Stimulated activated CD8-positive, alpha-beta memory T cell treated with anti-CD3 and anti-CD28 coated beads, Interleukin-4, amount 100 ng/mL, for 4 hours (primary cell): ENCODE measurements at places on chromosomes 1 and 21.
A peak's percentile ranks its signal among the peaks of the same experiment; 100 is the strongest.

- DNase-seq: no peak
Measured at GRCh38 chr1:34631126-34631525, 123.7 kb upstream of the GJB5 start.

DNA sequence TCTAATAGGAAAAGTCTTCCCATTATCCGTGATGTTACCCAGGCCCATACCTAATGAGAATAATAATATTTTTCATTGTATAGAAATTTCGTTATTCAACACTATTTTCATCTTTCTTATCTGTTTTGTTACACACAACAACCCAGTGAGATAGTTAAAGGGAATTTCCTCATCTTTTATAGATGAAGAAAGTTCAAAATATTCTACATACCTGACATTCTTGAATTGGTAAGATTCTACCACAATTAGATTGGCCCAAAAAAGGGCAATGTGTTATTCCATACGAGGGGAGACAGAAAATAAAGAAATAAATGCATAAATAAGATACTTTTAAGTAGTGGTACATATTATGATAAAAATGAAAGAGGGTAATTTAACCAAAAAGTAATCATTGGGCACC is 405.5 kb upstream of the ADAMTS5 start:
- DNase-seq: no peak

GRCh38 chr1:111436726-111437125 is 9.2 kb upstream of the OVGP1 start:
- no peak for DNase-seq

GRCh38 chr1:206066479-206067171 is 13.7 kb downstream of the RHEX start:
- no peak for DNase-seq

DNA sequence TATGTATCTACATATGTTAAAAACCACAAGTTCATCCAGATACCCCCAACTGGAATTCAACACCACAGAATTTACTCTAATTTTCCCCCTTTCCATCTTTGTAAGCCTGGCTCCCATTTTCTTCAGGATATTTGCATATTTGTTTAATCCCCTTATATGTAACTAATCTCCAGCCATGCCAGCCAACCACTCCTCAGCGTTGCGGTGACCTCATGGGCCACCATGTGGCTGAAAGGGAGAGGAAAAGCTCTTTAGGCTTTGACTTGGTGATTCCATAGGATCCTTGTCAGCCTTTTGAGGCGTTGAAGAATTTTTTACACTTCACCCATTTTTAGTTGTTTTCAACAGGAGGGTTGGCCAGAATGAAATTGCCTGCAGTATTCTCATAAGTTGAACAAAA is 10.0 kb downstream of the CLDN19 start:
- DNase-seq: no peak

GRCh38 chr1:22727873-22728272 is 17.2 kb downstream of the EPHB2 start:
- DNase-seq: no peak

DNA sequence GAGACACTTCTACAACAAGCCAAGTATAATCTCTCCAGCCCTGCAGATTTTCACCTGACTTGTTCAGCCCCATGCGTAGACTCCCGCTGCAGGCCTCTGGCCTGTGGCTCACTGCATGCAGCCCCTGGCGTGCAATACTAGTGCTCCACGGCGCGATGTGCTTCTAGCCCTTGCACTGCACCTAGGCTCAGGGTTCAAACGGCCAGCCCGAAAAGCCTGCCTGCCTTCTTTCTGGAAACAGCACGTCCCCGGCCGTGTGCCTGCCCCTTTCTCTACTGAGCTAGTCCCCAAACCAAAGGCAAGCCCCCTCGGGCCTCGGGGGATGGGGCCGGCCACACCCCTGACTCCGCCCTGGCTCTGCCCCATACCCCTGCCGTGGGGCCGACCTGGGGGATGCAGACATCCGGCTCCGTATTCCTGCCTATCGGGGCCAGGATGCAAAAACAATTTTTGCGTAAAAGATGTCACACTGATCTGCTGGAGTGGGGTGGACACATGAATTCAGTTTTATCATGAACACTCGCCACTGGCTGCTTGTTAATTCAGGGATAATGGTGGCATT is 26.3 kb upstream of the TRAPPC10 start:
- no peak for DNase-seq

GRCh38 chr1:15459771-15460707 is 3.5 kb downstream of the CELA2A start:
- no peak for DNase-seq

DNA sequence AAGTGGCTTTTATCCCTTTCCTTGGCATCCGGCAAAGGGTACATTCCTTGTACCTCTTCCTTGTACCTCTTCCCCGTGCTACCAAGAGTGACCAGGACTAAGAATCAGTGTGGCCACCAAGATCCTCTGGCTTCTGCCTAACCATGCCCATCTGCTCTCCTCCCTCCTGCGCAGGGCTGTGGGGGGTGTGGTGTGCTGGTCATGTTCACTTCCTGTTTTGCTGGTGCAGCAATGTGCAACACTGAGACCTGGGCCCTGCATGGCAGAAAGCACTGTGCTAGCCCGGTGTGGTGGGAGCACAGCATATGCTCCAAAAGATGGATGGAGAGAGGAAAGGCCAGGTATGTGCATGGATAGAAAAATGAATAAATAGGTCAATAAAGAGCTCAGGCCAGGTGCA is 33.3 kb upstream of the TENT5C start:
- DNase-seq: no peak

- DNase-seq: peak; percentile 18
Measured at GRCh38 chr1:67149179-67149770, 14.5 kb upstream of the C1orf141 start.

GRCh38 chr1:34701326-34702060 is 53.4 kb upstream of the GJB5 start:
- DNase-seq: no peak

DNA sequence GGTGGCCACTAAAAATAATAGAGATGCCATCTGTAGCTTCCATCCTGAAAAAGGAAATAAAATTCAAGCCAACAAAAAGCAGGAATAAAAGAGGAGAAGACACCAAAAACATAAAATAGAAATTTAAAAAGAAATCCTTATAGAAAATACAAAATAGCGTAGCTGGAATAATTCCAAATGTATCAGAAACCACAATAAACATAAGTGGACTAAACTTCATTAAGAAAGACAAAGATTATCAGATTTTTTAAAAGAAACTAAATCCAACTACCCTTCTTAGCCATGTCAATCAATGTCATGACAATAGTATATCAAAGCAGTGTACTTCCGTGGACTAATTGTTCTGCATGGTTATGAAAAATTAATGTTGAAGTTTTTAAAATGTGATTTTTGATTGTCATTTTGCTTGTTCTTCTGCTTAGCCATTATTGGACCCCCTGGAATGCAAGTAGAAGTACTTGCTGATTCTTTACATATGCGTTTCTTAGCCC is 13.2 kb downstream of the IL10RB start:
- DNase-seq: no peak

DNA sequence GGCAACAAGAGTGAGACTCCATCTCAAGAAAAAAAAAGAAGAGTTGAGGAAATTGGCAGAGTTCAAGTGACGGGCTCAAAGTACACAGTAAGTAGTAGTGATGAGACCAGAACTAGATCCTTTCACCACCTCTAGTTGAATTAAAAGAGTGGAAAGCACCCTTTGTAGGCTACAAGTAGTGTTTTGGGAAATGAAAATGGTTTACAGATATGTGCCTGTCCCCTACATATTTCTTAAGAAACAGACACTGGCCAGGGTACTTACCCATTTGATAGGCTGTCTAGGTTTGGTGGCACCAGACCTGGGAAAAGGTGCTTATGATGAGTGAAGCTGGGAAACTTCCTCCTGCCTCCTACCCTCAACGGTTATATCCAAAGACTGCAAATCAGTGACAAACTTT is 163.7 kb upstream of the BEND5 start:
- DNase-seq: no peak

GRCh38 chr1:94305704-94306103 is 68.3 kb upstream of the ARHGAP29 start:
- DNase-seq: no peak

DNA sequence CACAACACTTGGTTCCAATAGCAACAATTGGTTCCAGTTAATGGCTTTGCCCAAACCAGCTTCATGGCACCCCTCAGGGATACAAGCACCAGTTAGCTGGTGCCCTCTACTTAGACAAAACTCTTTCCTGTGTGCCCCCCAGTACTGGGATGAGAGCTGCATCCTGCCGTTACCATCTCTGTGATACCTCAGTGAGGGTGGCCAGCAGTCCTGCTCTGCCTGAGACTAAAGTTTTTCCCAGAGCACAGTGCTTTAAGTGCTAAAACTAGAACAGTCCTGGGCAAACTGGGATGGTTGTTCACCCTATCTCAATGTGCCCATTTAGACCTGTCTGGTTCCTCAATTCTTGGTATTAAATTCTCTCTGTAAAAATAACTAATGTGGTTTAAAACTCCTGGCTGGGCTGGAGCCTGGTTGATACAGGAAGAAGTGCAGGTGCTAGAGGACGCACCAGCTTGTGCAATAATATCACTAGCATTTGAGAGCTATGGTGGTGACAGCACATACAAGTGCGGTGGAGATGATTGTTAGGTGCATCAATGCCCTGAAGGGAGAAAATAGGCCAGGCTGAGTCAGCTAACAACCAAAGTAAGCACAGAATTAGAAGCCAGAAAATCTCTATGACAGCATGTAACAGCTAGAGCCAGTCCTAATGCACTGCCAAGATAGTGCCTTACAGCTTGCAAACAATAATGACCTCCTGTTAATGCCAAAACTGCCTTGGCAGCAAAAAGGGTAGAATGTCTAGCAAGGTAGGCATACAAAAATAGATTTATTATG is 179.8 kb upstream of the GALNT2 start:
- DNase-seq: no peak

DNA sequence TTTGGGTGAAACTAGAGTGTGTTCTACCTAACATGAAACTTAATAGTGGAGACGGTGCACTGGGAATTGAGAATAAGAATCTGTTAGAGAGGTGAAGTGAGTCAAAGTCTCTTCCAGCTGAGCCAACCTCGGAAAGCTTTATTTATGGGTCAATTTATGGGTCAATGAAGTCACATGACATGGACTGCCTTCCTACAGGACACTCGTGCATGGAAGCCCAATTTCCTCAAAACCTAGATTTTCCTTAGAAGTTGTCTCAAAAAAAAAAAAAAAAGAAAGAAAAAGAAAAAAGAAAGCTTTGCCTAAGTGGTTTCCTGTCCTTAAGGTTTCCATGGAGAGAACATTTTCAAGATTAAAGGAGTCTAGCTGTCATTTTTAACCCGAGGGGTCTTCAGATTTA is 26.7 kb downstream of the CACHD1 start:
- no peak for DNase-seq

GRCh38 chr1:15139654-15140350 is 13.7 kb upstream of the TMEM51 start:
- no peak for DNase-seq

DNA sequence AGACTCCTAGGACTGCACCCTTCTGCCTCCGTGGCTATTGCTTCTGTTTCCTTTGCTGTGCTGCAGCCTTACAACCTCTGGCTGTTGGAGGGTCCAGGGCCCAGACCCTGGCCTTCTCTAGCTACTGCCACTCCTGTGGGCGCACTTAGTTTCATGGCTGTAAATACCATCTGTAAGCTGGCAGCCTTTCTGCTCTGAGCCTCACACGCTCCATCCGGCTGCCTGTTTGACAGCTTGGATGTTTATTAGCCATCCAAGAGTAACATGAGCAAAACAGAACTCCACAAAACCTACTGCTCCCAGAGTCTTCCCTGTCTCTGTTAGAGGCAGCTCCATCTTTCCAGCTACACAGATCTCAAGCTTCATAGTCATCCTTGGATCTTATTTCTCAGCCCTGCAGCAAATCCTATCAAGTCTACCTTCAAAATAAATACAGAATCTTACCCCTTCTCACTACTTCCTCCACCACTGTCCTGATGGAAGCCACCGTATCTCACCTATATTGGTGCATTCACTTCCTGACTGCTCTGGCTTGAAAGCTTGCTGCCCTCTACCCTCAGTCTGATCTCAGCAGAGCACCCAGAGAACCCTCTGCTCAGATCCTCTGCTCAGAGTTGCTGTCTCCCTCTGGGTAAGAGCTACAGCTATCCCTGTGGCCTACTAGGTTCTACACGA is 19.1 kb downstream of the SLC25A33 start:
- DNase-seq: no peak

GRCh38 chr1:69404486-69404885 is 163.2 kb upstream of the LRRC7 start:
- DNase-seq: no peak

- no peak for DNase-seq
Measured at GRCh38 chr1:2982615-2983318, 38.5 kb upstream of the ACTRT2 start.

DNA sequence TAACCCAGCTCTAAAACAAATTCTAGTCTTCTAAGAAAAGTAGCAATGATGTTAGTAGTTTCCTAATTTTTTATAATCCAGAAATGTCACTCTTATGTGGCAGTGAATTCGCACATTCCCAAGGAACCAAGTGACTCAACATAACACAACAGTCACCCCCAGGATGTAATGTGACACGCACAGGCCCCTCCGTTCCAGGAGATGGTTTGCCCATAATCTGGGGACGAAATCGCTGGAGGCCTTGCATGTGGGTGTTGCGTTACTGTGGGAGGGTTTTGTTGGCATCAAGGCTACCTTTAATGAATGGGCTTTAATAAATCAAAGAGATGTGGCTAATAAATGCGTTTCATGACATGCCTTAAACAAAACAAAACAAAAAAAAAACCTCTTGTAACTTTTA is 50.9 kb downstream of the EVA1C start:
- DNase-seq: no peak
